ENCODE measurements at places on chromosomes 5 and 9.

DNA sequence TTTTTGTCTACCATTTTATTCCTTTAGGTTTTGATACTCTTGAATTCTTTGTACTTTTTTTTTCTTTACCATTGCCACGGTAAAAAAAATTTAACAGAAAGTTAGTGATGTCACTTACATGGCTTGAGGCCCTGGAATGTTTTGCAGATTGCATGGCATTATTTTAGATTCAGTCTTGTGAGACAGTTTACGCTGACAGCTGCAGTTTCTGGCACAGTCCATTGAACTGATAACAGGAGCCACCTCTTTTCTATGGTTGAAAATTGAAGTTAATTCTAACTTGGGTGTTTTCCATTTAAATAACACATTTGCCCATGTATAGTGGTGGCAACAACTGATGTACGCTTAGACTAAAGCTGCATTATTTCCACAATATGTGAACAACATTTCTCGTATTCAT, 1028.5 kb downstream of the CDH18 start:
- DNase-seq = no peak

- no peak for DNase-seq
These were observed 47.0 kb upstream of the CHD1 start for GRCh38 chr5:98975682-98976407.

DNA sequence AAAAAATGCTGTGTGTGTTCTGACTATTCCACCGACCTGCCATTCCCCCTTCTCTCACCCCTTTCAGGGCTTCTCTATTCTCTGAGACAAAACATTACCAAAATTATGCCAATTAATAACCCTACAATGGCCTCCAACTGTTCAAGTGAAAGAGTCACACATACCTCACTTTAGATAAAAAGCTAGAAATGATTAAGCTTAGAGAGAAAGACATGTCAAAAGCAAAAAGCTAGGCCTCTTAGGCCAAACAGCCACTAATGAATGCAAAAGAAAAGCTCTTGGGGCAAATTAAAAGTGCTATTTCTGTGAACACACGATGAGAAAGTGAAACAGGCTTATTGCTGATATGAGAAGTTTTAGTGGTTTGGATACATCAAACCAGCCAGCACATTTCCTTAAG, 279.6 kb upstream of the GRAMD2B start:
- DNase-seq = no peak

DNA sequence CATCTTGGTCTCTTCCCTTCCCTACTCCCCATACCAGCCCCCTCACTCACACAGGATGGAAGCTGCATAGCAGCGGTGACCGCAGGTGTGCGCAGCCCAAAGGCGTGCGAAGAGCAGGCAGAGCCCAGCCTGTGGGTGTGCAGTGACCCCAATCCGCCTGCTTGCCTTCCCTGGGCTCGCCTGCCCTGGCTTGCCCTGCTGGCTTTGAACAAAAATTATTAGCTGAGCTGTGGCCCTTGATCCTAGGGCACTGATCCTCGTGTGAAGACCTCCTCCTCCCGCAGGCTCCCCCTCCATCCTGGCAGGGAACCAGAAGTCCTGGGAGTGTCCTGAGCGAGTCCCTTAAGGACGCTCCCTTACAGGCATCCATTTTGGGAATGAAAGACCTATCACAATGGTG, 31.9 kb downstream of the MORN5 start:
- no peak for DNase-seq

GRCh38 chr5:128913551-128913950, 51.7 kb upstream of the SLC27A6 start:
- DNase-seq = no peak

- DNase-seq = no peak
These were observed 53.9 kb upstream of the SUSD3 start for GRCh38 chr9:93004561-93004960.

DNA sequence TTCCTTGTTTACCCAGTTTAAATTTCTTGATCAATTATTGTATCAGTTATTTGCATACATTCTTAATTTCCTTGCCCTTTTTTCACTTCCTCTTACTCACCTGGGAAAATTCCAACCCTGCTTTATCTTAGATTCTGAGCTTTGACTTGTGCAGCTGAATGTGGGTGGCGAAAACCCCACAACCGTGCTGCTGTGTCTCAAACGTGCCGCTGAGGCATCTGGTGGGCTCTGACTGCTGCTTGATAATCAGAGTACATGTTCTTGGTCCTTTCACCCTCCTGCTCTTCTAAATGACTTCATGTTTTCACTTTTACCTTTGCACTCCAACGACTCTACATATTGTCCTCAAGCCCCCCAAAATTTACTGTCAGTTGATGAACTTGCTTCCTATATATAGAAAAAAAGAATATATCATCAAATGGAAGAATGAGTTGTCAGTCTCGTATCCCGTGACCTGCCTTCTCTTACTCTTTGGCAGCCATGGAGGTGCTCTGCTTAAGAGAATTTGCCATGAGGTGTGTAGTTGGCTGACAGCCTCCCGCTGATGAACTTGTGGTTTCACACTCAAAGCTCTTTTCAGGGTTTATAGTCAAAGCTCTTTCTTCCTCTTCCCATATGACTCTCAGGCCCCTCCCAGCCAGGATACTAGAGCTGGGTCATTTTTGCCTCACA, 14.0 kb upstream of the JAK2 start:
- no peak for DNase-seq

GRCh38 chr9:2872250-2872930, 28.5 kb upstream of the PUM3 start:
- no peak for DNase-seq

GRCh38 chr5:173494446-173494845, 122.0 kb downstream of the BOD1 start:
- DNase-seq = no peak

GRCh38 chr5:61299261-61299681, 32.8 kb upstream of the ZSWIM6 start:
- DNase-seq = no peak

GRCh38 chr9:16410601-16411280, 459.7 kb downstream of the BNC2 start:
- no peak for DNase-seq

GRCh38 chr9:123326662-123327093, 29.3 kb upstream of the CRB2 start:
- DNase-seq = no peak

DNA sequence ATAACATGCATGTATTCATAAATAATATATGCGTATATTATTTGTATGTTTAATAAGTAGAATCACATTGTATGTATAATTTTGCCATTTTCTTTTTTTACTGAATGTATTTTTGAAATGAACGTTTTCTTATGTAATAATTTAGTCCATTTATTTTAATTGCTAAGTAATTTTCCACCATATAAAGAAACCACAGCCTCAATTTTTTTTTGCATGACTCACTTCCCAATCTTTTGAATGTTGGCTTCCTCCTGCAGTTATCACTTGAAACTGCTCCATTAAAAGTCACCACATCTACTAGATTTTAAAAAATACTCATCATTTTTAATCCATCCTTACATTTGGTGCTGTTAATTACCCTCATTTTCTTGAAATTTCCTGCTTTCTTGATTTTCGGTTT, 363.3 kb upstream of the MEF2C start:
- no peak for DNase-seq

- no peak for DNase-seq
These were observed 16.7 kb downstream of the TJP2 start for GRCh38 chr9:69190863-69191181.

GRCh38 chr9:98886691-98887229, 56.9 kb upstream of the COL15A1 start:
- no peak for DNase-seq

DNA sequence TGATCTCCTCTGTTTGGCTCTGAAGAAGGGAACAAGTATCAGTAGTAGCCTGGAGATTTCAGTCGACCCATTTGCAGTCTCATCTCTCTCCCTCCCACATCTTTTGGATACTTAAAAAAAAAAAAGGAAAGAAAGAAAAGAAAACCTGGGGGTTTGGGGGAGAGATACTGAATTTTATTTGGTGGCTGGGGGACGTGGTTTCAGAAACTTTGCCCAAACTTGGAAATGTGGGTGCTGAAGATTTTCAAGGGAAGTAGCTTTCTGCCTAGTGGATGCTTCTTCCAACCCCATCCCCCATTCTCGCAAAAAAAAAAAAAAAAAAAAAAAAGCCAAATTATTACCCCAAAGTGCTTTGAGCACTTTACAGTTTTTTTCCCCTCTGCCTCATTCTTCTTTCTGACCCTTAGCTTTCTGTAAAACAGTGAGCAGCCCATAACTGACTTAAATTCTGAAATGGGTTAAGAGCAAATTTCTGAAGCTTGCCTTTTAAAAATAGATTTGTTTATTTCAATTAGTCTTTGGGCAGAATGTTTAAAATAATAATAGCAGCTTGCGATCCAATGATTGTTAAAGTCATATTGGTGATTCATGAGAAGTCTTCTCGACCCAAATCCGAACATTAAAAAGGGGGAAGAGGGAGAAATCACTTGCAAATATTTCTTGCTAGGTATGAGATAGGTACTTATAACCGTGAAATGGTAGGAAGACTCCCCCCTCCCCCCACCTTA, 894 bp downstream of the FST start:
- no peak for DNase-seq

GRCh38 chr9:136173648-136174290, 31.2 kb downstream of the LHX3 start:
- no peak for DNase-seq

DNA sequence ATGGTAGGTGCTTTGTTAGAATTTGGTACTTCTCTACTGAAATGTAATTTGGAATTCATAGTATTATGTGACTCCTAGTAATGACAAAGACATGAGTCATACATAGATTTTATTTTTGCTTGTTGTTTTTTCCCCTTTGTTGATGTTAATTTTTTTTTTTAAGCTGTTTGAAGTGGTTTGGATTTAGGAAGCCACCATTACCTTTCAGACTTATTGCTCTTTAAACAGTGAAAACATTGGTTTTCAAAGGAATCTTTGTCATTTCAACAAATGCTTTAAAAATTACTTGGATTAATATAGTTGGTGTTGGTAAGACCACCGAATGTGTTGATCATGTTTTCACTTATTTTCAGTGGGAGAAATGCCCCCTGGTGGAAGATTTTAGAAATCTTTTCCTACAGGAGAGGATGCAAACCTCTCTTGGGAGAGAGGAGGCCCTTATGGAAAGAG, 170.1 kb upstream of the PITX1 start:
- no peak for DNase-seq

- DNase-seq = no peak
These were observed 1101.0 kb upstream of the SEMA6A start for GRCh38 chr5:117675646-117676045.

DNA sequence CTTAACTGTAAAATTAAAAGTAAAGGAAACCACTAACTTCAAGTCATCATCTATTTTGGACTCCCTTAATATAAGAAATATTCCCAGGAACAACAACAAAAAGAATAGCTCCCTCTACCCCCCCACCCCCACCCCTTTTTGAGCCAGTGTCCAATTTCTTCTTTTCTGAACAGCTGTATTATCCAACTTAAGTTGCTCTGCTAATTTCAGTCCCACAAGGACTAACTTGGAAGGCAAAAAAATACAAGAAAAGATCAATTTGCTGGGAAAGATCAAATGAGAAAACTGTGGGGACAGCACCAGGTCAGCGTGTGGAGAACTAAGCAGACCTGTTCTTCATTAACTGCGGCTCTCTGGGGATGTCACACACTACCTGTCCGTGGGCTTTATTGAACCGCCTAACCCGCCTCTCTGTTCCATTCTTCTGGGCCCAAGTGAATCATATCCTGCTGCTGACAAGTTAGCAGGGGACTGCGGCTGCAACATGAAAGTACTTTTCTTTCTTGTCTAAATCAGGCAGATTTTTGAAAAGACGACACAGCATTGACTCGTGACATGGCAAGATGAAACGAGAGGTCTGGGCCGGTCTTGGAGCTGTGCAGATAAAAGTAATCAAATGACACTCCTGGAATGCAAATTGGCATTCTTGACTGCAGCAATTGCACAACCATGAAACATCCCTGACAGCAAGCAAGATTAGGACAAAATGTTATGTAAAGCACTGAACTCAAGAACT, 2.7 kb downstream of the BNC2 start:
- DNase-seq = no peak

DNA sequence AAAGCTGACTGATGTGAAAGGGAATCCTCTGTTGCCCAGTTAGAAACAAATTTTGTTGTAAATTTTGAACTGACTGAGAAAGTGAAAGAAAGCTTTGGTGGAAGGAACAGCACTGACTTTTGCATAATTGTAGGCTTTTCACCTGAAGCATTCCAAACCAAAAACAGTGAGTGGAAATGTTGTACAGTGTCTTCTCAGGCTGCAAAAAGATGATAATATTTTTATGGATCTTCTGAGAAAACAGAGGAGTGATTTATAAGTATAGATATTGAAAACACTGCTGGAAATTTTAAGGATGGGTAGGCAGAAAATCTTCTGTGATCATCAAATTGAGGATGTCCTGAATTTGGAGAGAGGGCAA, 40.0 kb downstream of the LURAP1L start:
- DNase-seq = no peak

DNA sequence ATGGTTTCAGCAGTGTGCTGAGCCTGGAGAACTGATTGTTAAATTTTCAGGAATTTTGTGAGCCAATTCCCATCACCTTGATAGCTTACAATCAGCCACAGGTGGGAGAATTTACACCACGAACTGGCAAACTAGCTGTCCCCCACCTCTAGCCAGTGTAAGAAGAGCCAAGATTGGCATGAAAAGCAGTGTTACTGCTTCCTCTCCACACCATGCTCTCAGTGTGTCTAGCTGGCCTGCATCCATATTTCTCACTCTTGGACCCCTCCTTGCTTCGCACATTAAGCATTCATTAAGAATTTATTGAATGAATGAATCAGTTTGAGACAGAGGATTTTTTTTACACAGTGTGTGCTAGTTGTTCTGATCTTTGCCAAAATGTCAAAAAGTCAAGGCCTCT, 36.7 kb upstream of the MAN2A1 start:
- DNase-seq = no peak

DNA sequence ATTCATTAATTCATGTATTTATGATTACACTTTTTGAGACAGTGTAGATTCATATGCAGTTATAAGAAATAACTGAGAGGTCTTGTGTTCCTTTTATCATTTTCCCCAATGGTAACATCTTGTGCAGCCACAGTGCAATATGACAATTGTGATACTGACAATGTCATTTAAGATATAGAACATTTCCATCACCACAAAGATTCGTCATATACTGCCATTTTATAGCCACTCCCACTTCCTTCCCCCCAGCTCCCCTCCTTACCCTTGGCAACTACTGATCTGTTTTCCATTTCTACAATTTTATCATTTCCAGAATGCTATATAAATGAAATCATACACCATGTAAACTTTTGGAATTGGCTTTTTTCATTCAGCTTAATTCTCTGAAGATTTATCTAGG, 53.8 kb downstream of the NR2F1 start:
- DNase-seq = no peak

GRCh38 chr5:18553269-18553668, 919.0 kb downstream of the TAF11L14 start:
- DNase-seq = no peak

DNA sequence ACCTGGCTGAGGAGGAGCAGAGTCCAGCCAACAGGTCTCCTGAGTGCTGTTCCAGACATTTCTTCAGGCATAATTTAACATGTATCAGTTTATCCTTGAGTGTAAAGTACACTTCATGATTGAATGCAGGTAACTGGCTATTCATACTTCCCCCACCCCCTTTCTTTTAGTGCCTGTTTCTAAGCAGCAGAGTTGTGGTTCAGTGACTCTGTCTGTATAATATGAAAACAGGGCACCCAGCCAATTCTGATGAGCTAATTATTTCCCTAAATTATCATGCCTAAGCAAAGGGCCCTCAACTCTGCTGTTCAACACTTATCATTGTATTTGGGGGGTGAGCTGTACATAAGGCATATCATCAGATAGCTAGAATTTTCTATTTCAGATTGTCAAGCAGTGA, 51.9 kb upstream of the ZSWIM6 start:
- DNase-seq = no peak

GRCh38 chr5:16854351-16854750, 81.7 kb downstream of the MYO10 start:
- no peak for DNase-seq

All from amniotic stem cell (primary cell).